ENCODE measurements at places on chromosomes 2 and 18.

- DNase-seq: no peak
These were observed 78.2 kb downstream of the TCF4 start for GRCh38 chr18:55509631-55510324.

GRCh38 chr2:232492963-232493700 lies 5.5 kb upstream of the ECEL1 start:
- no peak for DNase-seq

DNA sequence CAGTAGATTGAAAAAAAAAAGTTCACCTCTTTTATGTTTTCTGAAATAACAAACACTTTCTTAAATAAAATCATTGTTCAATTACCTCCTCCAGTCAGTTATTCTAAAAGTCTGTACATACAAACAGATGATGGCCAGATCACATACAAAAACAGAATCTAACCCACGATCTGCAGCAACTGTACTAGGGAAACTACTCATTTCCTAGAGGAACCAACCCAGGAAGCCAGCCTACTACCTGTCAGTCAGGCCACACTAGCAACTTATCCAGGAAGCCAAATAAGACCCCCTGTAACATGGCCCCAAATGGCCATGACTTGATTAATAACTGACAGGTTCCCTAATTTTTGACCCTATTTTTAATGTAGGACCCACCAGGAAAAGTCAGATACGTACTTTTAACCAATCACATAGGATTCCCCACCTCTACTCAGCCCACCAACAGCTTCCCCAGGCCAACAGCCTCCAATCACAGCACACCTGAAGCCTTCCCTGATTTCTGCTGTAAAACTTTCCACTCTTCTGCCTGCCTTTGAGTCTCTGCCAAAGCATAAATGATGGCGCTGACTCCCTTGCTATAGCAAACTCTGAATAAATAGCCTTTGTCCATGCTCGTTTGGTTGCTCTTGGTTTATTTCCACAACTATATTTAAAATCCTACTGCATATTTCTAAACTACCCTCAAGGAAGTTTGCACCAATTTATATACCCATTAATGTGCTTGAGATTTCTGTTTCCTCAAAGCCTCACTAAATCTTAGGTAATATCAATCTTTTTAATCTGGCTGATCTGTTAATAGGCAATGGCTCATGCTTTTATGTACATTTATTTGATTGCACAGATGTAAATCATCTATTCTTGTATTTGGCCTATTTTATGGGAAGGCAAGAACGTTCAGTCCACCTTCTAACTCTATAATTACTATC lies 486.4 kb downstream of the FBXO15 start:
- no peak for DNase-seq

- DNase-seq: no peak
These were observed 13.3 kb upstream of the MSH2 start for GRCh38 chr2:47389692-47390091.

DNA sequence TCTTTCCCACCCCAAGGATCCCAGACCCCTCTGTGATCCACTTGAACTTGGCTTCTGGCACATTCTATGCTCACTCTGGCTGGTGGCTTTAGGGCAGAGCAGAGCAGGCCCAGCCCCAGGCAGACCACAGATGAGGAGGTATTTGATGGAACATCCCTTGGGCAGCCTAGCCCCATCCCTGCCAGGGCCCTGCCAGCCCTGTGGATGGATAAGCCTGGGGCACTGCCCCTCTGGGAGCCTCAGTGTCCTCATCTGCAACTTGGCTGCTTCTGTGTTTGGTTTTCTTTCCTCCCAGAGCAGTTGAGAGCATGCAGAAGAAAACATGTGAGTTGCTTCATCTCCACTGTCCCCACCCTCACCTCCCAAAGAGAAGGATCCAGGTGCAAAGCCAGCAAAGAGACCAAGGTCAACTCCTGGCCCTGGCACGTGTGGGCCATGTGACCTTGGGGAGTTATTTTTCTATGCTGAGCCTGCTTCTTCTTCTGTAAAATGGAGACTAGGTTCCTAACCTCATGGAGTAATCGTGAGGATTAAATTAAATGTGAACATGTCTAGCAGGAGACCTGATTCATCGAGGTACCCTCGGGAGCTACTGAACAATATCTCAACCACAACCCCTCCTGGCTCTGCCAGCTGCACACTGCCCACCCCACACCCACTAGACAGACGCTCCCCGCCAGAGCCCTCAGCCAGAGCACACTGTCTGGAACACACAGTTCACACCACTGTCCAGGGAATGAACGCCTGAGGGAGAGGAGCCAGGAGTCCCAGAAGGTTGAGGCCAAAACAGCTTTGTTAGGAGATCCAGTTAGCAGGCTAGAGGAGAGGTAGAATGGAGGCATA lies 14.6 kb upstream of the TNS1 start:
- DNase-seq: no peak

- DNase-seq: no peak
These were observed 158.1 kb downstream of the TANC1 start for GRCh38 chr2:159126432-159127022.

GRCh38 chr18:46461993-46462392 lies 195.0 kb downstream of the LOXHD1 start:
- no peak for DNase-seq

DNA sequence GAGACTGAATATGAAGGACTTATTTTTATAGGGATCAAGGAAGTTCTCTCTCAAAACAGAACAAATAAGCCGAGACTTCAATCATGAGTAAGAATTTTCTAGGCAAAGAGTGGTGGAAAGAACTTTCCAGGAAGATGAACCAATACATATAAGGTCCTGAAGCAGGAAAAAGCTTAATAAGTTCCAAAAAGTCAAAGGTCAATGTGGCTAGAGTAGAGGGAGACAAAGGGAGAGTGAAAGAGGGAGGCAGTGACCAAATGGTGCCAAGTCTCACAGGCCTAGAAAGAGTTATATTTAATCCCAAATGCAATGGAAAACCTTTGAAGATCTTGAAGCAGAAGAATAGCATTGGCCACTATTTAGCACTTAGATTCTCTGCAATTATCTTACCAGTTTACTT lies 56.0 kb downstream of the PDE11A start:
- no peak for DNase-seq

- no peak for DNase-seq
These were observed 2.4 kb downstream of the SMAD7 start for GRCh38 chr18:48948112-48949049.
